ENCODE measurements at places on chromosomes 2 and 18.
A peak's percentile ranks its signal among the peaks of the same experiment; 100 is the strongest.

GRCh38 chr2:57937456-57937855, 109.2 kb upstream of the VRK2 start:
- no peak for DNase-seq

DNA sequence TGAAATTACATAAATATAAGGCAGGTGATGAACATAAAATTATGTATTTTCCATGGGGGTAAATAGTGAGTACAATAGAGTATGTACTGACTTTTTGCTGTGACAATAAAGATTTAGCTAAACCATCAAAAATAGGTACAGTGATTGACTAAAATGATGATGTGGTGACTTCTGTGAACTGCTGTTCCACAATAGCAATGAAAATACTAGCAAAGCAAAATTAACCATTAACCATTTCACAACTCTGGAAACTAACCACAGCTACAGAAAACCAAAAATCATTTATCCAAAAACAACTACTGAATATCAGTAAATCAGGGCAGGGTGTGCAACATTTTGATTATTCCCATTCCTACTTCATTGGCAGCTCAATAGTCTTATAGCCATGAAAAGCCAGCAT, 161.4 kb upstream of the GYPC start:
- DNase-seq, result no peak

- no peak for DNase-seq
Measured at GRCh38 chr2:2639251-2640139, 308.4 kb upstream of the MYT1L start.

- no peak for DNase-seq
Measured at GRCh38 chr2:72830273-72830672, 4.4 kb upstream of the EXOC6B start.

DNA sequence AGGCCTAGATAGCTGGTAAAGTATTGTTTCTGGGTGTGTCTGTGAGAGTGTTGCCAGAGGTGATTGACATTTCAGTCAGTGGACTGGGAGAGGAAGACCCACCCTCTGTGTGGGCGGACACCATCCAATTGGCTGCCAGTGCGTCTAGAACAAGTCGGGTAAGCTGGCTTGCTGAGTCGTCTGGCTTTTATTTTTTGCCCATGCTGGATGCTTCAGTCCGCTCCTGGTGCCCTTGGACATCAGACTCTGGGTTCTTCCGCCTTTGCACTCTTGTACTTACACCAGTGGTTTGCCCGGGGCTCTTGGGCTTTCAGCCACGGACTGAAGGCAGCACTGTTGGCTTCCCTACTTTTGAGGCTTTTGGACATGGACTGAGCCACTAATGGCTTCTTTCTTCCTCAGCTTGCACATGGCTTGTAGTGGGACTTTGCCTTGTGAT, 24.3 kb downstream of the DIS3L2 start:
- DNase-seq, result no peak

GRCh38 chr2:28247290-28247689, 145.4 kb upstream of the FOSL2 start:
- DNase-seq, result no peak

DNA sequence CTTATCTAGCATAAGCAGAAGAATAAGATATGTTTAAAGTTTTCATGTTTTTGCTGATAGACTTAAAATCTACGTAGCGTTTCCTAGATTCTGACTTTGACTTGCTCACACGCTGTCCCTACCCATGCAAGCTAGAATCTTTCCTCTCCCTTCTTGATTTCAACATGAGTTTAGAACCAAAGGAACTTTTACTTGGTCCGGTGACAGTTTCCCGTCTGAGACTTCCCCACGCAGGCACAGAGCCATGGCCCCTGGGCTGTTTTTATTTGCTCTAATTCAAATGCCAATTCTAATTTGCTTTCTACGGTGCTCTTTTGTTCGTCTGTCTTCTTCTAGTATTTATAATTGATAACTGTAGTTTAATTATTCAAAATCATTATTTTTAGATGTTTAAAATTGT, 467.7 kb downstream of the PARD3B start:
- DNase-seq, result no peak

- DNase-seq, result peak; percentile 56
Measured at GRCh38 chr2:136116813-136117390, 1.0 kb downstream of the CXCR4 start.

DNA sequence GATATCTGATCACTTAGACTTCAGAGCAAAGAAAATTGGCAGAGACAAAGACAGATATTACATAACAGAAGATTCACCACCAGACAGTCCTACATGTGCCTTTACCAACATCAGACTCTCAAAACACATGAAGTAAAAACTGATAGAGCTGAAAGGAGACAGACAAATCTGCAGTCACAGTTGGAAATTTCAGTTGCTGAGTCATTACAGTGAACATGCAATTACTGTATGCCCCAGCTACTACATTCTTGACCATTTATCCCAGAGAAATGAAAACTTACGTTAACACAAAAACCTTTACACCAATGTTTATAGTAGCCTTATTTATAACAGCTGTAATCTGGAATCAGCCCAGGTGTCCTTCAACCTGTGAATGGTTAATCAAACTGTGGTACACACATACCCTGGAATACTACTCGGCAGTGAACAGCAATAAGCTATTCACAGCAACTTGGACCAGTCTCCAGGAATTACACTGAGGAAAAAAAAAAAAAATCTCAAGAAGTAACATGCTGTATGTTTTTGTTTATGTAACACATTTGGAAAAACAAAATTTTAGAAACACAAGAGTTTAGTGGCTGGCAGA, 7.5 kb upstream of the SCLY start:
- DNase-seq, result no peak

DNA sequence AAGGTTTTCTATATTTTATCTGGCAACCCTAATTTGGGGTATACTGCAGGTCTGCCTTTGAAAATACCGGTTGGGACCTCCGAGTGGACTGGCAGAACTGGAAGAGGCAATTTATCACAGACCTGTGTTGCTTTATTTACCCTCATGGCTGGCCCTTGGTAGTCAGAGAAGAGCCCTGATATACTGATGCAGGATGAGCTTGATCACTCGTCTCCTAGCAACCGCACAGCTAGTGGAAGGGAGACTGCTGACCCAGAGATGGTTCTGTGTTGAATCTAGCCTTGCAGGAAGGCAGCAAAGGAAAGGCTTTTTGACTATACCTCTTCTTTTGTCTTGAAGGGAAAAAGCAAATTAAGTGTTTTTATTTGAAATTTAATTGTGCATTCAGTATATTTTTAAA, 154.7 kb downstream of the EML6 start:
- DNase-seq, result no peak

DNA sequence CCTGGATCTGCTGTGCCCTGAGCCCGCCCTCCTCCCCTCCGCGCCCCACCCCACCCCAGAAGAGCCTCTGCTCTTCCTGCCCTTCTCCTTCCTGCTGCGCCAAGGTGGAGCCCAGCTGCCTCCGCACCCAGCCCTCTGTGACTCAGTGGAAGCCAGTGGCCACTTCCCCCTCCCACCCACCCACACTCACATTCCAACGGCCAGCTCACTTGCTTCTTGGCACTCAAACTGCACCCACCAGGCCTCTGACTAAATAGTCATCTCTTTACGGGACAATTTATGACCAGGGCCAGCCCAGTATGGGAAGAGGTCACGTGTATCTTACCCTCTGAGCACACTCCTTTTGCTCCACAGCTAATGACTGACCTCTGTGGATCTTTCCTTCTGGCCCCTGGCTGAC, 150.4 kb upstream of the SLC1A4 start:
- DNase-seq, result no peak

DNA sequence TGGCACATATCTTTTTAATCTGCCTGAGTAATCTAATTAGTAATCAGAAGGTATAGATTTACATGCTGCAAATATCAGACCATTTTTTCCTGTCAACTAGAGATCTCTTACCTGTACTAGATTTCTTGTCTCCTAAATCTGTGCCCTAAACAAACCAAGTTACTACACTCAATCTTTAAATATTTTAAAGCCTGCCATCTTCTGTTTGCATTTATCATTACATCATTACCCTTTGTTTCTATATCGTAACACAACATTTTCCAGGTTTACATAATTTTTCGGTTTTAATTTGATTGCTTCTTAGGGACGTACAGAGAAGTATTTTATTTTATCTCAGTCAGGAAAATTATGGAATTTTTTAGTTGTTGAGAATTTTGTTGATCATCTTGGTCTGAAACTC, 25.7 kb downstream of the PSMA8 start:
- no peak for DNase-seq

DNA sequence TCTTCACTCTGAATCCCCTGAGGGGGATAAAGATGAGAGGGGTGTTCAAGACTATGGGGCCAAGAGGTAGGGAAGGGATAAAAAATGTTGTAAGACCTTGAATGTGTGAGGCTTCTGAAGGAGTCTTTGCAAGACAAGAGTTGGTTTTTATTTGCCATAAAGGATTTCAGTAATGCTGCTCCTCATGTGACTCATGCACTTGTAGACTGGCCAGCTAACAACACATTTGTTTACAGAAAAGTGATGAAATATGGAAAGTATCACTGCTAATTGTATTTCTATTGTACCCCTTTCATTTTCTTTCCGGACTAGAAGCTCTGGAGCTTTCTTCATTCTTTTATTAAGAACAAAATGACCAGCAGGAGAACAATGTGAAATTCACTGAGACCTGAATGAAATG, 782.1 kb downstream of the EPHA4 start:
- no peak for DNase-seq

DNA sequence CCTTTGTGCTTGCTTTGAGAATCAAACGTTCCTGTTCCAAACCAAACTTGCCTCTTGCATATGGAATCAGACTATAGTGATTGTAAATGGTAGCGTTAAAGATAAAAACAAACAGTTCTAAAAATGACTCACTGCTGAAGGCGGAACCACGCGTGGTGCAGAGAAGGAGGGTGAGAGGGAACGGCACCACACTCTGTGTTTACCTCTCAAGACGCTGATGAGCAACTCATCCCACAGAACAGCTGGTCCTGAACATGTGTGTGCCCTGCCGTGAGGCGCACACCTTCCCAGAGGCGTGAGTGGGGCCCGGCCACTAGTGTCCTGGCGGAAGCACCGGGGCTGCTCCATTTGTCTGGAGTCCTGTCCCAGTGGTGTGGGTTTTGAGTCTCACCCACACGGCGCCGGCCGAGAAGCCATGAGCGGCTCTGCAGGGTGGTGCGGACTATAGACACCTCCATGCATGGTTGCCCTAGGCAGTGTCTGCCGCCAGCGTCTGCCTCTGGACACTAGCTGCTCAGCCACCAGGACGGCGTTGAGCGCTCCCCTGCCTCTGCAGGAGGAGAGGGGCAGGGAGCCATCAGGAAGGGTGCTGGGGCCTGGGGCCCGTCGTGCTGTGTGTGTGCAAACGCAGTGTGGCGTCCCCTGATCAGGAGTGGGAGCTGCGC, 52.1 kb downstream of the NFATC1 start:
- DNase-seq, result no peak

GRCh38 chr2:199811346-199811745, 39.6 kb downstream of the FTCDNL1 start:
- DNase-seq, result no peak

DNA sequence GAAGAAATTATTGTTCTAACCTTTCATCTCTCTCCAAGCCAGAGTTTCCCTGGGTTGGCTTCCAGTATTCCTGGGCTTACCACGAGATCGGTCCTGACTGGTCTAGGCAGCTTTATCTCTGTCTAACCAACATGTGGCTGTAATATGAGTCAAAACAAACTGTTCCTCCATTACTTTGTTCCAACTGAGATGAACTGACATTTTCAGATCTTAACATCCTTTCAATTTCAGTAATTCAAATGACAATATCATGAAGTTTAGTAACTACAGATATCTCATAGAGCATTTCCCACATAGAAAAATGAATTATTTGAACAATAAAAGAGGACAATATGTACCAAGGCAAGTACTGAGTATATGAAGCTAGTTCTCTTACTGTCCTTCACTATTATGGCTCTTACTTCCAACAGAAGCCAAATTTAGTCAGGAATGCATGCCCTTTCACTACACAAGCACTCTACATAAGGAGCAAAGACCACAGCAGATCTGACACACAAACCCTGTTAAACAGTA, 15.5 kb downstream of the SLC25A12 start:
- DNase-seq, result no peak

GRCh38 chr2:131085646-131086045, 7.6 kb downstream of the FAM168B start:
- DNase-seq, result no peak

GRCh38 chr2:237324837-237325236, 89.1 kb downstream of the COL6A3 start:
- no peak for DNase-seq

- DNase-seq, result no peak
Measured at GRCh38 chr2:56813490-56813889, 629.7 kb downstream of the CCDC85A start.

DNA sequence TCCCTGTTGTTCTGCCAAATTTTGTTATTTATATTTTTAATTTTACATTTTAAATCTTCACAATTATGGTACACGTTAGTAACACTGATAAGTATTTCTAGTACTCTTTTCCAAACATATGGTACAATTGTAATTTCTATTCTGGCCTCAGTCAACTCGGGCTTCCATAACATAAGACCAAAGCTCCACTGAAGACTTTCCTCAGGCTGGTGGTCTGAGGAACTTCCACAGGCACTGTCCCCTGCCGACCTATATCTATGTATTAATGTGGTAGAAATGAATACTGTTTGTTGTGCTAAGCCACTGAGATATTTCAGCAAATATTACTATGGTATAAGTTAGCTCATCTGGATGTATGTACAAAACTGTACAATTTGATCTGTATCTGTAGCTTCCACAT, 407.6 kb upstream of the ZNF804A start:
- DNase-seq, result no peak

DNA sequence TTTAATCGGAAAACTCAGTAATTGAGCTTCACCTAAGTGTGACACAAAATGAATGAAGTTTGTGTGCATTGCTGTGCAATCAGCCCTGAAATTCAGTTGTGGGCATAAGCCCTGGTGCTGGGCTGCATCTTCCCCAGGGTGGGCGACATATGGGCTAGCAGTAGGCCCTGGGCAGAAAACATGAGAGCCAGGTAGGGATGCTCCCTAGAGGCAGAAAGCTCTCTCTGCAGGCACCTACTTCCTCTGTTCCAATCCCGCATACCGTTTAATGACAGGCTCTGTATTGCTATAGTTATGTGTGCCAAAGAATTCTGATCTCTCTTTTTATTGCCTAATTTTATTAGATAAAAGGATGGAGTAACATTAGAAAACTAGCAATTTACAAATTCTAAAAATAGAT, 456.7 kb downstream of the NRXN1 start:
- DNase-seq, result no peak

GRCh38 chr2:132953771-132954170, 283.8 kb upstream of the LYPD1 start:
- no peak for DNase-seq

DNA sequence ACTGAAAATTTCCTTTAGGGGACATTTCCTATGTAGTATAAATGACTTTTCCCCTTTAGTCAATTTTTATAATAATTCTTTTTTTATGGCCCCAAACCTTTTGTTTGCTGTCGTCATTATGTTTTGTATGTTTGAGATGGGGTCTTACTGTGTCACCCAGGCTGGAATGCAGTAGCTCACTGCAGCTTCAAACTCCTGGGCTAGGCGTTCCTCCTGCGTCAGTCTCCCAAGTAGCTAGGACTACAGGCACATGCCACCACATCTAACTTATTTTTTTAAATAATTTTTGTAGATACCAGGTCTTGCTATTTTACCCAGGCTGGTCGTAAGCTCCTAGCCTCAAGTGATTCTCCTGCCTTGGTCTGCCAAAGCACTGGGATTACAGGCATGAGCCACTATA, 30.8 kb upstream of the GALM start:
- DNase-seq, result no peak

- no peak for DNase-seq
Measured at GRCh38 chr2:138132108-138132507, 167.8 kb downstream of the HNMT start.

GRCh38 chr2:53150146-53150545, 617.5 kb upstream of the CHAC2 start:
- no peak for DNase-seq

GRCh38 chr2:63436488-63436887, 151.8 kb downstream of the WDPCP start:
- no peak for DNase-seq
